ENCODE measurements at places on chromosomes 11 and 22. TPM values are rescaled to one million over a fixed set of nuclear protein-coding genes. Genes with fewer than 3 reads are reported as not detected.

TRIM64 gene
- total RNA-seq, result not detected

FAM111B gene
- total RNA-seq, result 13.1 TPM

JHY gene
- total RNA-seq, result 0.69 TPM

OR11H1 gene
- not detected for total RNA-seq

KCNA4 gene
- total RNA-seq, result 1.3 TPM

OR6T1 gene
- total RNA-seq, result not detected

TBX1 gene
- total RNA-seq, result not detected

PACSIN3 gene
- total RNA-seq, result 7.1 TPM

ANO1 gene
- total RNA-seq, result not detected

PDE3B gene
- total RNA-seq, result 14.3 TPM
